ENCODE measurements at places on chromosomes 5 and 9. TPM values are rescaled to one million over a fixed set of nuclear protein-coding genes. Genes with fewer than 3 reads are reported as not detected.

Gene AGXT2
- not detected for polyA plus RNA-seq

Gene SPAG8
- polyA plus RNA-seq: 0.78 TPM

Gene LHX6
- polyA plus RNA-seq: 1.2 TPM

Gene SLC6A3
- polyA plus RNA-seq: not detected

Gene PNPLA7
- polyA plus RNA-seq: 23.4 TPM

Gene CYLC2
- not detected for polyA plus RNA-seq

Gene PCDHGA12
- 0.48 TPM for polyA plus RNA-seq

Gene TSSK1B
- not detected for polyA plus RNA-seq

Gene ZCCHC9
- 10.0 TPM for polyA plus RNA-seq

Gene AQP7
- polyA plus RNA-seq: 258 TPM

Gene SOX30
- polyA plus RNA-seq: 0.03 TPM

Gene NUTM2F
- not detected for polyA plus RNA-seq

Gene LHFPL2
- polyA plus RNA-seq: 24.9 TPM

Gene GARIN3
- not detected for polyA plus RNA-seq

Gene TNFSF15
- polyA plus RNA-seq: 0.16 TPM

Gene CCDC183
- 0.42 TPM for polyA plus RNA-seq

Gene POU5F2
- polyA plus RNA-seq: not detected

Gene SKP2
- polyA plus RNA-seq: 2.3 TPM

Gene PRR16
- 0.74 TPM for polyA plus RNA-seq

Gene PCDHB11
- 1.0 TPM for polyA plus RNA-seq

Gene C1QTNF2
- 0.14 TPM for polyA plus RNA-seq

Gene CXXC5
- 39.0 TPM for polyA plus RNA-seq

Gene FIBCD1
- 0.18 TPM for polyA plus RNA-seq
